ENCODE measurements at places on chromosomes 12 and 14.
A peak's percentile ranks its signal among the peaks of the same experiment; 100 is the strongest.

GRCh38 chr14:94906991-94907587 lies 137.2 kb upstream of the GSC start:
- peak; percentile 61 for DNase-seq

GRCh38 chr12:57330992-57331391 lies 80.0 kb upstream of the STAC3 start:
- DNase-seq: no peak

DNA sequence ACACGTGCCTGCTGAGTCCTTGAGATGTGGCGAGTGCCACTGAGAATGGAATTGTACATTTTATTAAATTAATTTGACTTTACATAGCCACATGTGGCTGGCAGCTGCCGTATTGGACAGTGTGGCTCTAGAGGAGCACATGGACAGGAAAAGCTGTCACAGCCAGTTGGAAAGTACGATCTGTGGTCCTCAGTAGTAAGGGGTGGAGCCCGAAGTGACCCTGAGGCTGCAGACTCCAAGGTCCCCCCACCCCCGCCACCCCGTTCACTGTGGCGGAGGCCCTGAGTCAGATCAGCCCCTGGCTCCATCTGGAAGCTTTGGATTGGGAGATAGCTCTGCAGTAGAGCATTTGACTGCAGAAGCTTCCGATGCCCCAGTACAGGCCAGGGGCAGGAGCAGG lies 25.8 kb upstream of the BEGAIN start:
- no peak for DNase-seq

DNA sequence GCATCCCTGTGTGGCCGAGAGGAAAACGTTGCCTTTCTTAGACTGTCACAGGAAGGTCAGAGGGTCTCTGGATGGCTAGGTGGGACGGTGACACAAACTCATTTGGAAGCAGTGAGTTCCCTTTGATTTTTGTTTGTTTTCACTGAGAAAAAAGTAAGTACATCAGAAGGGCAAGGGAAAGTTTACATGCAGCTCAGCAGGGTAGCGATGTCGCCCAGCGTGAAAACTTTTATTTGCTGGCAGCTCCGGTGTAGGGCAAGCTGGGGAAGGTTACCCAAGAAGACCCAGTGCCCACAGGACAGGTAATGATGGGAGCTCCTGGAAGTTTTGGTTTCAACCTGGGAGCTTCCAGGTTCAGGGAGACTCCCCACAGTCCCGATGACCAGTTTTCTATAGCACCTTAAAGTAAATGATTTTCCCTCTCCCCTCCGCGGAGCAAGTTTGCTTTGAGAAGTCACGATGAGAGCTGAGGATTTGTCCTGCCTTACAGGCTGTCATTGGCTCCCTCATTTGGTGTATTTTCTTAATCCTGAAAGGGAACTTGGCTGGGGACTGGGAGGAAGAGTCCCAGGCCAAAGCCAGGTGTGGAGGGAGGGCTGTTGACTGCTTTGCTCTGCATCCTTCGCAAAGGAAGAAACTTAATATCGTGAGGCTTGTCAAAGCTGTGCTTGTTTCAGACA lies 64.7 kb upstream of the ESRRB start:
- DNase-seq: peak; percentile 40

GRCh38 chr12:109219938-109220337 lies 89.1 kb downstream of the FOXN4 start:
- no peak for DNase-seq

- DNase-seq: no peak
Observed at GRCh38 chr14:54633076-54633475, 66.1 kb downstream of the SAMD4A start.

DNA sequence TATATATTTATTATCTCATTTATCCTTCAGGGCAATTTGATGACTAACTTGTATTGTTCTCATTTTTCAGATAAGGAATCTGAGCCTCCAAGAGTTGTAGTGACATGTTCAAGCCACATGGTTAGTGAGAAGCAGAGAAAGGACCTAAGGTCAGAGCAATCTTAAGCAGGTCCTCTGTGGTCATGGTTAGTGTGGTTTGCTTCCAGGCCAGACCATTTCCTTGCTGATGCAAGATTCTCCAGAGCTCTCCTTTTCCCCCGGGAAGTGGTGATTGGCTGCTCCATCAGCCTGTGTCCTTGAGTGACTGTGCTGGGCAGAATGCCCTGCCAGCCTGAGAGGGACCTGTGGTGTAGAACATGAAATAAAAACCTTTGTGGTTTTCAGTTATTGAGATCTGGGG lies 141.3 kb downstream of the KTN1 start:
- DNase-seq: no peak

DNA sequence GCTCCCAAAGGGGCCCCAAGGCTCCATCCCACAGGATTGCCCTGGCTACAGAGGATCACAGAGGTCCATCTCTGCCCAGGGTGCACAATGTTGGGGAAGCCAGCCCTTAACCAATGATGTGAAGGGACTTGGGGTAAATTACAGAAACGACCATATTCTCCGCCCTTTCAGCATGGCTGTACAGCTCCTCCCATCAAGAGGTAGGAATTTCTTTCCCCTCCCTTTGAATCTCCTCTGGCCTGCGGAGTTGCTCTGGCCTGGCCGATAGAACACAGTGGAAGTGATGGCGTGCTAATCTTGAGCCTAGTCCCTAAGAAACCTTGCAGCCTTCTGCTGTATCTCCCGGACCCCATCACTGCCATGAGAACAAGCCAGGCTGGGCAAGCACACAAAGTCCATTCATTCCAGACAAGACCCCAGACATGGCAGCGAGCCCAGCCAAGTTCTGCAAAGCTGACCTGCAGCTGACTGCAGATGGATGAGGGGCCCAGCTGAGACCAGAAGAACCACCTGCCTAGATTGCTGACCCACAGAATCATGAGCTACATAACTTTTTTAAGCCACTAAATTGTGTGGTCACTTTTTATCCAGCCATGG lies 6.9 kb upstream of the IFI27 start:
- DNase-seq: peak; percentile 41

DNA sequence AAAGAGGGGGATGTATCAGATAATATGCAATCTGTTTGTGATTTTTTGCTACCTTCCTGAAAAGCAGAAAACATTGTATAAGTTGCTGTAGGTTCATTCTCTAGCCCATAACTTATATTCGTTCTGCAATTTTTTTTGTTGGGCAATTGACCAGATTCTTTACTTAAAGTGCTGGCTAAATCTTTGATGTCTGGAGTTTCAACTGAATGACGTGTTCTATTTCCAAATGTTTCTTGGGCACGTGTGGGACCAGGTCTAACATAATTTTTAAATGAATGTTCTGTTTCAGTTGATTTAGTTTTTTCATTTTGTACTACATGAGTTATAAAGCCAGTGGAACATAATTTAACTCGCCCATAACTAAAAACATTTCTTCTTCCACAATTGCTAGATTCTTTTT lies 3.8 kb downstream of the MLH3 start:
- DNase-seq: no peak

DNA sequence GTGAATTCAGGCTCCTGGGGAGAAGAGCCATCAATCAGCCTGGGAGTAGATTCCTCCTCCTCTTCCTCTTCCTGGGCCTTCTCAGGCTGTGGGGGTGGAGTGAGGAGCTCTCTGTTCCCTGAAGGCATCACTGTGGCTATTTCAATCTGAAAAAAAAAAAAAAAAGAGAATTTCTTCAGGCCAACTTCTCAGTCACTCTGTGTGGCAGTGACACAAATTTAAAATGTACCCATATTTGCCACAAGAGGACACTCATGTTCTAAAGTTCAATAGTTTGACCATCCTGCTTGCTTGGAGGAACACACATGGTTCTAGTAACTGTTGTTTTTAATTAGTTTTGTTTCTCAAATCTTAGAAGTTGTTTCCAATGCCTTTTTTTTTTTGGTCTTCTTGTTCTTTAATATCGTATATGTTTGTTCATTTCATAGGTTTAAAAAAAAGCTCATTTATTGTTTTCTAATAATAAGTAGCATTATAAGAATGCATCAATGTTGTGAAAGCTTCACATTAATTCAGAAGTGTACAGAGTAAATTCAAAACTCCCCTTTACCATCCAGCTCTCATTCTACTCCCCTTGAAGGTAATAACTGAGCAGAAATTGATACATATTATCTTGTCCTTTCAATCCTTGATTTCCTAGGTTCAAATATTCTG lies 23.3 kb upstream of the CCER1 start:
- DNase-seq: no peak

- peak; percentile 35 for DNase-seq
Observed at GRCh38 chr14:21055432-21056117, 2.0 kb upstream of the RNASE8 start.

GRCh38 chr14:68652433-68652690 lies 140.5 kb downstream of the ZFP36L1 start:
- peak; percentile 73 for DNase-seq

DNA sequence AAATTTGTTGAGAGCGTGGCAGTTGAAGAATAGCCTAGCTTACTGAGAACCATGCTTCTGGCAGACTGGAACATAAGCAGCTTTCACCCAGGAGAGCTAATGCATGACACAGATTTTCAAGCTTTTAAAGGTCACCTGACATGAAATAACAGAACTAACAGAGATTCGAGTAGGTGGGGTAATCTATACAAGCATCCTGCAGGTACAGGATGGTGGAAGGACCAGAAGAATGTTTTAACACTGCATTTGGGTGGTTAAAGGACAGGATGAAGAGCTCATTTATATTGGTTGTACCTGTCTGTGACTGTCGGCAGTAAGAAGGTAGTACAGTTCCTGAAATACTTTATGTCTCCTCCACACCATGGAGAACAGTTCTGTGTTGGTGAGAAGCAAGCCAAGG lies 8.9 kb downstream of the PELI2 start:
- DNase-seq: no peak

DNA sequence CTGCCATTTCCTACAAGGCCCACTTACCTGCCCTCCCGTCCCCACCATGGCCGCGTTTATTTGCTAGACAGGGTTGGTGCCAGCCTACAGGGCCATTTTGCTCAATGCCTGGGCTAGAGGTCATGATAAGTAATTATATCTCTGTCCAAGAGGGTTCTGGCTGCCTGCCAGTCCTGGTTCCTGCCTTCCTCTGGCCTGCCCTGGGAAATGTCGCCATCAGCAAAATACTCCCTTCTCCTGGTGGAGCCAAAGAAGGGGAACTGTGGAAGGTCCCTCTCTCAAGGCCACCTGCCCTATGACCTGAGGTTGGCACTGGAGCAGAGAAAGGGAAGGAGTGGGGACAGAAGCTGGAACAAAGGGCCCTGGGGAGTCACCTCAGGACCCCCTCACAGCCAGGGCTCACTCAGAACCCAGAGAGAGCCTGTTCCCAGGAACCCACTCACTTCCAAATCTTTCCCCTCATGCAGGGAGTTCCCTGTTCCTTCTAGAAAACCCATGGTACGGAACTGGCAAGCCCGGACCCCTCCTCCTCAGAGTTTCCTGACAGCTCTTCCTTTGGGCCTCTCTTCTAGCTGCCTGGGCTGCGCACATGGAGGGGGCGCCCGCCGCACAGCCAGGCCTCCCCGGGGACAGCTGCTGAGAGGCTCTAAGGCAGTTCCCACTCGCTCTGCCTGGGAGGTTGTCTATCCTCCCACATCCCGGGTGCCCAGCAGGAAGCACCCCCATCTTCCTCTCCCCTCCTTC lies 280.5 kb downstream of the DPF3 start:
- DNase-seq: peak; percentile 71

- DNase-seq: no peak
Observed at GRCh38 chr12:93507165-93507564, 39.9 kb downstream of the MRPL42 start.

GRCh38 chr12:26845057-26845666 lies 12.2 kb upstream of the ITPR2 start:
- DNase-seq: no peak

GRCh38 chr12:131056626-131057025 lies 102.9 kb downstream of the ADGRD1 start:
- DNase-seq: no peak

GRCh38 chr14:93538413-93538812 lies 107.7 kb downstream of the UNC79 start:
- no peak for DNase-seq

GRCh38 chr14:21352587-21352986 lies 31.2 kb downstream of the SUPT16H start:
- DNase-seq: no peak

DNA sequence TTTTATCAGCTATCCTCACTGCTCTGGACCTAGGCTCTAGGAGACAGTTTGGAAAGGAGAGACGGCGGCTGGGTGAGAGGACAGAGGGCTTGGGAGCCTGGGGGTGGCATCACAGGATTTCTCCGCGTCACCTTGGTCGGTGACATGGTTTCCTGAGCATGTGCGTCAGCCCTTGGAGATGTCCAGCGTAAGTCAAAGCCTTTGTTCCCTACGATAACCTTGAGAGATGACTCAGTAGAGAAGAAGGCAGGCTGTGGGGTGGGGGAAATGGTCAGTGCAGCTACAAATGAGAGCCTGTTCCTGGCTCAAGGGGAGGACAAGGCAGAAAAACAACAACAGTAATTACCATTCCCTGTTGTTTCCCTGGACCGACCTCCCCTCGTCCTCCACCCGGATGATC lies 90.2 kb upstream of the TBX3 start:
- DNase-seq: no peak

GRCh38 chr14:90348270-90348669 lies 16.5 kb upstream of the NRDE2 start:
- DNase-seq: no peak

DNA sequence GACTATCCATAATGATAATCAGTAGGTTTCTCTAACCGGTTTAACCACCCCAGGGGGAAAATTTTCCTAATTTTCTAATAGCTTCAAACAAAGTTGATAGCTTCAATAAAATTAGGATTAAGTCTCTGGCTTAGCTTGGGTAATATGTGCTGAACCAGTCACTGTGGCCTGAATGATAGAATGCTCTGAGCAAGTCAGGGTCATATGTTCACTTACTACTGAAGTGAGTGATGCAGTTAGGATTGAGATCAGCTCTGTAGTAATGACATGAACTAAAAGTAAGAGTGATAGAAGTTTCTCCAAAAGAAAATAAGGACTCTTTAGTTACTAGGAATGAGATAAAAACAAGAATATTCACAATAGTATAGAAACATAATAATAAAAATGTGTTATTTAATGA lies 32.6 kb downstream of the ETNK1 start:
- DNase-seq: no peak

DNA sequence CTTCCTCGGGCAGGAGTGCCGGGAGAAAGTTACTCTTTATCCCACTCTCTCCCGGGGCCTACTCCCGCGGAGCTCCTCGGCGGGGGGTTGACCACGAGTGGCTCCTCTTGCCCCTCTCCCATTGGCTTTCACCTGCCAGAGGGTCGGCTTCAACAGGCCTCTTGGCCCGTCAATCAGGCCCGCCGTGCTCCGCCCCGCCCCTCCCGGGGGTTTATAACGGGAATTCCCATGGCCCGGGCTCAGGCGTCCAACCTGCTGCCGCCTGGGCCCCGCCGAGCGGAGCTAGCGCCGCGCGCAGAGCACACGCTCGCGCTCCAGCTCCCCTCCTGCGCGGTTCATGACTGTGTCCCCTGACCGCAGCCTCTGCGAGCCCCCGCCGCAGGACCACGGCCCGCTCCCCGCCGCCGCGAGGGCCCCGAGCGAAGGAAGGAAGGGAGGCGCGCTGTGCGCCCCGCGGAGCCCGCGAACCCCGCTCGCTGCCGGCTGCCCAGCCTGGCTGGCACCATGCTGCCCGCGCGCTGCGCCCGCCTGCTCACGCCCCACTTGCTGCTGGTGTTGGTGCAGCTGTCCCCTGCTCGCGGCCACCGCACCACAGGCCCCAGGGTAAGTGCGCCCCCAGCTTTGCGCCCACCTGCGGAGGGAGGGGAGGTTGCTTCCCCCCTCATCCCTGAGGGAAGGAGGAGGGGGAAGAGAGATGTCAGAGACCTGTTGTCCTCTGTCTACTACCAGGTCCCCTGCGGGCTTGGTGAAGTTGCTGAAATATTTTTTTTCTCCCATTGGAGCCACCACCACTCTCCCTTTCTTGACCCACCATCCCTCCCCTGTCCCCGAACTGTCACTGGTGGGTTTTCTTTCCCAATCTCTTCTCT lies at the start of gene SMOC1:
Gene SMOC1, plus strand, starts transcription at position 242 of the 869 bp plus-strand sequence. Its CDS starts 263 bp downstream, at position 505.
- DNase-seq: peak; percentile 73

All from coronary artery (tissue), 2 donors.